Activated CD4-positive, alpha-beta T cell treated with anti-CD3 and anti-CD28 coated beads, Interleukin-2, amount 50 U/mL, for 24 hours (primary cell): ENCODE measurements at places on chromosomes 11 and 22.

GRCh38 chr11:111419641-111420327, 40.7 kb upstream of the POU2AF1 start:
- DNase-seq, result no peak

DNA sequence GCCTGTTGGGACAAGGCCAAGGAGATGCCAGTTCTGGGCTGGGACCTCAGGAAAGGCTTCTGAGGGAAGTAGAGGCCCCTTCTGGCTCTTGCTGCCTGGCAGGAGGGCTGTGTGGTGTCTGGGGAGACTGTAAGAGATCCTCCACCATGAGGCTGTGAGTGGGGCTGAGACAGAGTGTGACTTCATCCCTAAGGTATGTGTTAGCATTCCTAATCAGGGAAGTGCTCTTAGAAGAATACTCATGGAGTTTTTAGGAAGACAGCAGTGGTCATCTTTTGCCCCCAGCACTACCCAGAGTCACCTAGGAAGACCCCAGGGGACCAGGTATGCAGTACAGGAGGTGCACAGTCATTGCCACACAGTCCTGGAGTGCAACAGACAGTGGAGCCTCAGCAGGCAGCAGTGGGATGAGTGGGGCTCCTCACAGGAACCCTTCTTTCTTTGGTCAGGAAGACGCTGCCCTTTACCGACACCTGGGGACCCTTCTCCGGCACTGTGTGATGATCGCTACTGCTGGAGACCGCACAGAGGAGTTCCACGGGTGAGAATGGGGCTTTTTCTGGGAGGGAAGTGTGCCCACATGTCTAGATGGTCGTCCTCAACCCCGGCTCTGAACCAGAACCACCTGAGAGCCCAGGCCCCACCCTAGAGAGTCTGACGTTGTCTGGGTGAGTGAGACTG, 2.8 kb downstream of the RIC8A start:
- no peak for DNase-seq

DNA sequence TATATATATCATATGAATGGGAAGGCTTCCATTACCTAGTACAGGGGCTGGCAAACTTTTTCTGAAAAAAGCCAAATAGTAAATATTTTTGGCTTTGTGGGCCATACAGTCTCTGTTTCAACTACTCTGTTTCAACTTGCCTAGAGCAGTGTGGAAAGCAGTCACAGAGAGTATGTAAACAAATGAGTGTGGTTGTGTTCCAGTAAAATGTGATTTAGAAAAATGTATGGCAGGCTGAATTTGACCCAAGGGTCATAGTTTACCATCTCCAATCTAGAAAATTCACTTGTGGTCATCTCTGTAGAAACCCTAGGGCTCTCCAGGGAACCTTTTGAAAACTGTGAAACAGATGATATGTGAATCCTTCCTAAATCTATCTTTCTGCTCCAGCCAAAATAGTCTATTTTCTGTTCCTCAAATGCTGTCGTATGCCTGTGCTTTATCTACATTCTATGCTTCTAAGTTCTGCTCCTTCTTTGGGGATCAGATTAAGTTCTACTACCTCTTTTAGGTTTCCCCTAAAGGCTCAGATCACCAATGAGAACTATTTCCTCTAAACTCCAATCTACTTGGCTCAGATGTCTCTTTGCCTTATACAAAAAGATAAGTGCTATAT, 356.2 kb downstream of the METTL15 start:
- DNase-seq, result no peak

DNA sequence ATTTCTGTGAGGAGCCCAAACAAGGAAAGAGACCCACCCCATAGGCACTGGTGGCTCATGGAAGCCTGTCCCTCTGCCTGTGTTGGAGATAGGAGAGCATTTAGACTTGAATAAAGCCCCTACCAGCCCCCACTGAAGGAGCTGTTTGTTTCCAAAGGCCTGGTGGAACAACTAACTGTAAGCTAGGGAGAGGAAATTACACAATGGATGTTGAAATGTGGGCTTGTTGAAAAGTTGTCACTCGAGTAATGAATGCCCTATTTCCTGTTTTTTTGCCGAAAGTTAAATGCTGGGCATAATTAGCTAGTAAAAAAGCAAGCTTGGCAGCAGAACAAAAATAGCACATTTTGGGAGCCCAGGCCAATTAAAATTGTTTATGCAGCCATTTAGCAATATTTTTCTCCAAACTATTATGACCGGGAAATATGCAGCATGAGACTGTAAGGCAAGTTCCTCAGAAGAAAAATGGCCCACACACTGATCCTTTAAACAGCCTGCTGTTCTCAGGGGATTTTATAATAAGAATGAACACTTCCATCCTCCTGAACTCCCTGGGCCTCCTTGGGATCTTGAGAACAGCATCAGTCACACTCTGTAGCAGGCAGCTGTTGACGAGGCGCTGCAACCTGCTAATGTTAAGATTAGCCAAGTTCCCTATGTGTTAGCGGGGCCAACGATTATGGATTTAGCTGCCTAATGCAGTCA, 38.6 kb upstream of the LMO2 start:
- no peak for DNase-seq

DNA sequence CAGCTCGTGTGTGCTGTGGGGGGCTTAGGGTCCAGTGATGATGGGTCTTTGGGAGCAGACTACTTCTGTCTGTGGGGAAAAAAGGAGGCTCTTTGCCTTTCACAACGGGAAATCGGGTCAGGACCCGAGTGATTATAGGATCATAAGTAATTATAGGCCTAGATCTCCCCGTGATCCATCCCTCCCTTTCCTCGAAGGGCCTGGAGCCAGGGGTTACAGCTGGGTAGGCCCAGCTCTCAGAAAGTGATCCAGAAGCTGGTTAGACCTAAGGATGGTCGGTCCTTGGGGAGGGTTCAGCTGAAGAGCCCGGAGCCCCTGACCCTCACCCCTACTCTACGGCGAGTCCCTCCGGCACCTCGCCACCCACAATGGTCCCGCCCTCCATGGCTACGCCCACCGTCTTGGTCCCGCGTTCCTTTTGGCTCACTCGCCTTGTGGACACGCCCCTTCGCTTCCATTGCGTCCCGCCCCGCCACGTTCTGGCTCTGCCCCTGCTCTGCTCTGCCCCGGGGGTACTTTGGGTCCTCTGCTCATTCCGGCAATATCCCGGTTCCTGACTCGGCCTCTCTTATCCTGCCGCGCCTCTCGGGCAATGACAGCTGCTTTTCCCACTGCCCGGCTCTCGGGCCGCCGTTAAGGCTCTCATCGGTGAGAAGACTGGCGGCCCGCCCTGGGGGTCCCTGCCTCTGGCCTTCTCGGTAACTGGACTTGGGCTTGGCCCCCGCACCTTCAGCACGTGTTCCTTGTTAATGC, 5.0 kb downstream of the IGSF22 start:
- peak; percentile 57 for DNase-seq

- peak; percentile 99 for DNase-seq
These were observed at the start of gene CRY2 for GRCh38 chr11:45846974-45847910. Gene CRY2, plus strand, starts transcription at chr11:45847475. Its CDS starts 16 bp downstream, at chr11:45847491.

DNA sequence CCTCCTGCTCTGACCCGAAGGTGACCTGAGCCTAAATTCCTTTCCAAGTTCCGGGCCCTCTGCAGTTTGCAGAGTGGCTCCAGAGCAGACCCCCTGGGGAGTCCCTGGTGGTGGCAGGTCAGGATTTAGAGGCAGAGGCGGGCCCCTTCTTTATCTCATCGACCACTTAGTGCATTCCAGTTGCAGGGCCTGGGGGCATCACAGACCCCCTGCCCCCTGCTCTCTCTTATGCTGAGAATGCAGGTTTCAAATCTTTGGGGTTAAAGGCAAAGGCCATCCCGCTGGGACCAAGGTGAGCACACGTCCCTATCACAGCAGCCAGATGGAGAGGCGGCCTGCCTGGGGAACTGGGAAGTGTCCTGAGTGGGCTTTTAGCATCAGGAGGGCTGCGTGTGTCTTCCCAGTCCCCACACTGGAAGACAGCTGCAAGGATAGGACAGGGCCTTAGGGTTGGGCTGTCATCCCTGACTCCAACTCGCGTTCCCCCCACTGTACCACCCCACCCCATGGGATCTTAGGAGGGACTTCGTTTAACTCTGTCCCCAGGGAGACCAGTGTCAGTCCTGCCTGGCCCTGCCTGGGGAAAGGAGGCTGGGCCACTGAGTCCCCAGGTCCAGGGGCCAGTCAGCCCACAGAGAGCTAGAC, 11.3 kb downstream of the DERL3 start:
- no peak for DNase-seq

GRCh38 chr22:27588268-27588667, 213.3 kb downstream of the MN1 start:
- no peak for DNase-seq

DNA sequence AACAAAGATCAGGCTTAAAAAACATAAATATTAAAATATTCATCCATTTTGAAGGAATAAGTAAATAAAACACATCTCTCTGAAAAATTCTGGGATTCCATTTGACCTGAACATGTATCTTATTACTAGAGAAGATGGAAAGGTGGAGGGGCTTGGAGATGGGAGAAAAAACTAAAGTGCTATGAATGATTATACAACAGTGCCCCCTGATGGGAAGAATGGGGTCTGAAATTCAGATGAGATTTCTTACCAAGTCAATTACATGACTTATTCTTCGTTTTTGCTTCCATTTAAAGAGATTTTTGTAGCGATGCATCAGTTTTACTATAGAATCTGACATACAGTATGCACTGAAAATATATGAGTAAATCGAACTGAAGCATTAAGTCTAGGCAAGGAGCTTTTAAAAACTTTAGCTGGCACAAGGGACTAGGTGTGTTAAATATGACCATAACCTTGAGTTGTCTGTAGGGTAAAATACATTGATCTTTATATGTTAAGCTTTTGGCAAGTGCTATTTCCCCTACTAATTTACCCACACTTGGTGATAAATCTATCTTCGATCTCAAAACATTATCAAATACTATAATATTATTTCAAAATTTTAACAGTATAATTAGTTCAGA, 718.8 kb downstream of the CNTN5 start:
- no peak for DNase-seq

GRCh38 chr11:91653079-91653754, 571.4 kb upstream of the FAT3 start:
- no peak for DNase-seq

DNA sequence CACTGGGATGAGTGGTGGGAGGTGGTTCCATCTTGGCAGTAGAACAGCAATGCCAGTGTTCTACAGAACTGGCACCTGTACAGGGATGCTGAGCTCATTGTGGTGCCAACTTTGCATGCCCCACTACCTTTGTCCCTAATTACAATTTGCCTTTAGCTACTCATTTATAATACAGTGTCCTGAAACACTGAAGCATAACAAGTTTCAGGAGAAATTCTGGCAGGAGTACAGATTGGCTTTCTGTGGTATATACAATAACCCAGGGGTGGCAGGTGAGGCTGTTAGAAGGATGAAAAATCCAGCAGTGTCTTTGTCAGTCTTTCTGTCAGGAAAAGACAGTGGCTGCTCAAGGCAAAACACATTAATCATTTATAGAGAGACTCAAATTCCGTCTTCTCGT, 240.3 kb downstream of the FAM76B start:
- DNase-seq, result no peak

GRCh38 chr11:93330446-93330984, at the start of gene DEUP1:
Gene DEUP1, plus strand, starts transcription at chr11:93330742. Its CDS starts 1,518 bp downstream, at chr11:93332260.
- DNase-seq, result no peak

- DNase-seq, result no peak
These were observed 414.3 kb downstream of the TBC1D22A start for GRCh38 chr22:47176573-47177333.

DNA sequence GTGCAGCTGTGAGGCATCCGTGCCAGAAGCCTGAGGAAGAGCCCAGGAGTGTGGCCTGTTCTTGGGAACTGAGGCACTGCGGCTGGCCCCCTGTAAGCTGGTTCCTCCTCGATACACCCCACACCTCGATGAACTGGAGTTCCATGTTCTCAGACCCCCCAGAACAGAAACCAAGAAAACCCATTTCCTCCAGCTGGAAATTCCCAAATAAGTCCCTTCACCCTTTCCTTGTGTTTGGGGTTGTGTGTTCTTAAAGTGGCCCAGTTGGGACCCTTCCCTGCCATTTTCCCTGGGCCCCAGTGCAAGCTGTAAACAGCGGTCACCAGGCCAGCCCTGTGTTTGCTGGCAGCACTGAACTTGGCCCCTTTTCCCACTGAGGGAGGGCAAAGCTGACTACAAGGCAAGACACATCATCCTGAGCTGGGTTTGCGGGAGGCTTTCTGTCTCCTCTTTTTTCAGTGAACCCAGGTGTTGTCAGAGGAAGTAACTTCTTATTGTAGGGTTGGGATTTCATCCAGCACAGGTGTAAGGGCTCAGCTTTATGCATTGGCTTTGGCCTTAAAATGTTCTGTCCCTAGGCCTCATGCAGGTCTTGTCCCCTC, 60.1 kb upstream of the MPEG1 start:
- DNase-seq, result no peak

DNA sequence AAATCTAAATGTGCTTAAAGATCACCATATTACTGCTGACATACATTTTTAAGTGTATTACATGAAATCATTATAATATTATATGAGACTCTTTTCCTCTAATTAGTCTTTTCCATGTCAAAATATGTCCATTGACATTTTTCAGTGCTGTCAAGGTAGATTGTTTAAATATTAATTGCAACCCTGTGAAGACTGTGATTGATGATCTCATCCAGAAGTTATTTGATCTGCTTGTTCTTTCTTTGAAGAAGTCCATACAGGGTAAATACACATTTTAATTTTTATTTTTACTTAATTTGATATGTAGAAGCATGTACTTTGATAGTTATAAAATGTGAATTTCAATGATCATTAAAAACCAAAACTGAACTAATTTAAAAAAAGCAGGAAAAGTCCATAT, 38.4 kb downstream of the DYNC2H1 start:
- no peak for DNase-seq

DNA sequence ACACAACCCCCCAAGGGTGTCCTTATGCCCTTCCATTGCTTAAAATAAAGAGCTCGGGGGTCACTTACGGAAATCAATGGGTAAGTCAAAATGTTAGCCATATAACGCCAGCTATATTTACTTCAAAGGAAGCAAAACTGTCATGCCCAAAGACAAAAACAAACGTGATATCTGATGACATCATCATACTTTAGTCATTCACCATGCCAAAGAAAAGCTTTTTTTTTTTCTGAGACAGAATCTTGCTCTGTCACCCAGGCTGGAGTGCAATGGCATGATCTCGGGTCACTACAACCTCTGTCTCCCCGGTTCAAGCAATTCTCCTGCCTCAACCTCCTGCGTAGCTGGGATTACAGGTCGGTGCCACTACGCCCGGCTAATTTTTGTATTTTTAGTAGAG, 47.7 kb upstream of the SC5D start:
- no peak for DNase-seq

DNA sequence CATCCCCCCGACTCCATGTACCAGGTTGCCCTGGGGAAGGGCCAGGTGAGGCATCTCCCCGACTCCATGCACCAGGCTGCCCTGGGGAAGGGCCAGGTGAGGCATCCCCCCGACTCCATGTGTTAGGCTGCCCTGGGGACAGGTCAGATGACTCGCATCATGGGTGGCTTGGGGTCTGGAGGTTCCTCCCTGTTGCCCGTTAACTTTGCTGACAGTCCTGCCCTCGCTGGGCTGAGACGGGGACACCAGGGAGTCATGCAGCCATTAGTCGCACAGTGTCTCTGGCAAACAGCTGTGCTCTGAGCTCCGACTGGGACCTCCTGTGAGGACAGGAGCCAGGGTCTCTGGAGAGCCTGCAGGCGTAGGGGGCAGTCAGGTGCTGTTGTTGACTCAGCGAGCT, 336.1 kb downstream of the TBC1D22A start:
- no peak for DNase-seq
